ENCODE measurements at places on chromosomes 16 and 17. TPM values are rescaled to one million over a fixed set of nuclear protein-coding genes. Genes with fewer than 3 reads are reported as not detected.

GRCh38 chr17:55664287-55664686 is 58.4 kb downstream of the TMEM100 start:
- H3K4me3 ChIP-seq: no peak overlapping the region
- H3K27ac ChIP-seq: no peak overlapping the region
- no peak for DNase-seq
- H3K4me1 ChIP-seq: peaks cover 16% of the 10 kb centered on the region
- H3K36me3 ChIP-seq: no peaks in the 10 kb centered on the region

GRCh38 chr17:1947229-1947742 is 77.8 kb downstream of the RTN4RL1 start:
- H3K4me1 ChIP-seq: no peaks in the 10 kb centered on the region
- no peak overlapping the region for H3K27ac ChIP-seq
- H3K27me3 ChIP-seq: no peaks in the 10 kb centered on the region
- DNase-seq: no peak

DNA sequence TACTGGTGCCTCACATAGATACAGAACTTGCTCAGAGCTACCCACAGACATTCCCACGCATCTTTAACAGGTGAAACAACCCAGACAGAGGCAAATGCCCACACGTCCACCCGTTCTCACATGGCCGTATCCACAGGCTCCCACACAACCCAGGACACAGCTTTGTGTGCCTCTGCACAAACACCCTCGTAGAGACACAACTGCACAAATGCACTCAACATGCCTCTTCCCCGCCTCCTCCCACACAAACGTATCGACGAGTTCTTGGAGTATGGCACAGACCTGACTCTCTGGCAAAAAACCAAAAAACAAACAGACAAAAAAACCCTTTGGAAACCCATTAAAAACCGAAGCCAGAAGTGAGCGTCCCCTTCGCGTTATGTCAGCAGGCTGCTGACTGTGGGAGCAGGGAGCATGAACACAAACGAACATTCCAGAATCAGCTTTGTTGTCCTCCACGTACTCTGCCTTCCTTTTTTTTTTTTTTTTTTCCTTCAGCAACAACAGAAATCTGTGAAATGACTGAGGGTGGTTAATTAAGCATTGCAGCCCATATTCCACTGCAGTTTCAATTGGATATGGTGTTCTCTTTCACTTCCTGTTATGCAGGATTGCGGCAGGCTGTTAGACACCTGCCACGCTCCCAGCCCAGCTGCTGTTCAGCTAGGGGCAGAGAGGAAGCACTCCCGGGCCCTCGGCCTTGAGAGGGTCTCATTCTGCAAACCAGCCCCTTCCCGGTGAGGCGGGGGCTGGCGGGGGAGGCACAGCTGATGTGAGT is 313.7 kb downstream of the MAF start:
- H3K4me1 ChIP-seq: peaks cover 18% of the 10 kb centered on the region
- H3K4me3 ChIP-seq: no peak overlapping the region
- DNase-seq: peak; percentile 42
- H3K27ac ChIP-seq: no peak overlapping the region
- no peaks in the 10 kb centered on the region for H3K27me3 ChIP-seq

- H3K27me3 ChIP-seq: peaks cover 30% of the 10 kb centered on the region
- H3K27ac ChIP-seq: no peak overlapping the region
- peak overlapping the region; percentile 86 for H3K4me3 ChIP-seq
- H3K36me3 ChIP-seq: no peaks in the 10 kb centered on the region
Measured at GRCh38 chr16:24610416-24610755, 71.0 kb downstream of the RBBP6 start.

DNA sequence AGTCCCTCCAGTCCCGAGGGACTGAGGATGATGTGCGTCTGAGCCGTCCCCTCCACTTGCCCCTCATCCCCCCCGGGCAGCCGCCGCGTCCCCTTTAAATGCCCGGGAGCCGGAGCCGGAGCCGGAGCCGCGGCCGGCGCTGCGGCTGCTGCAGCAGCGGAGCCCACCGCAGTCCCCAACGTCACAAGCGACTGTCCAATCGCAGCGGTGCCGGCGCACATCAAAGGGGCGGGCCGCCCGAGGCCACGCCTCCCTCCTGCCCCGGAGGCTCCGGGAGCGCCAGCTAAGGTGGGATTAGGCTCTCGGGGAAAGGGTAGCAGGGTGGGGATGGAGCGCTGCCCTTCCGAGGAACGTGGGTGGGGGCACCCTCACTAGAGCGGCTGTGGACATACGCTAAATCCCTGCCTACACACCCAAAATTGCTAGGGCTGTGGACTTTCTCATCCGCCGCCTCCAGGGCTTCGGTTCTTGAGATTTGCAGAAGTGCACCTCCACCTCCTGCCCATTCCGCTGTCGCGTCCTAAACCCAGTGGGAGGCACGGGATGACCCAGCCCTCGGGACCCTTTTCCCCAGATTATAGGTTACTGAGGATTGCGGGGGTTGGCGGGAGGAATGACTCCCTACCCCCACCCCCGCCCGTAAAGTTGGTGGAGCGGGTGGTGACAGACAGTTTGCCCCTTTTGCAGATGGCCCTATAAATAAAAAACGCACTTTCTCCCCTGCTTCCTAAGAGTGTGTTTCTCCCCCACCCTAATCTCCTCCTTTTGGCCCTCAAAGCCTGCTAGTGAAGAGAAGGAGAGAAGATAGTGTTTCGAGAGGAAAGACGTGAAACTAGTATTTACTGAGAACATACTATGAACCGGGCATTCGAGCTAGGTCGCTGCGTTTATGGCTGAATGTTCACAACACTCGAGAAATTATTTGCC is at the start of gene PHOSPHO1:
PHOSPHO1 (minus strand) TSS at position 152 of the 927 bp plus-strand sequence. CDS start 4,096 bp downstream, outside the sequence.
- peaks cover 58% of the 10 kb centered on the region for H3K27me3 ChIP-seq
- H3K4me3 ChIP-seq: peak within 1 kb of the TSS; percentile 91
- DNase-seq: peak; percentile 93
- no peaks in the 10 kb centered on the region for H3K36me3 ChIP-seq

- H3K27me3 ChIP-seq: no peaks in the 10 kb centered on the region
- no peak overlapping the region for H3K27ac ChIP-seq
- H3K4me1 ChIP-seq: no peaks in the 10 kb centered on the region
- no peak overlapping the region for H3K4me3 ChIP-seq
- DNase-seq: no peak
- H3K36me3 ChIP-seq: no peaks in the 10 kb centered on the region
Measured at GRCh38 chr16:68111379-68111778, 26.2 kb downstream of the NFATC3 start.

DNA sequence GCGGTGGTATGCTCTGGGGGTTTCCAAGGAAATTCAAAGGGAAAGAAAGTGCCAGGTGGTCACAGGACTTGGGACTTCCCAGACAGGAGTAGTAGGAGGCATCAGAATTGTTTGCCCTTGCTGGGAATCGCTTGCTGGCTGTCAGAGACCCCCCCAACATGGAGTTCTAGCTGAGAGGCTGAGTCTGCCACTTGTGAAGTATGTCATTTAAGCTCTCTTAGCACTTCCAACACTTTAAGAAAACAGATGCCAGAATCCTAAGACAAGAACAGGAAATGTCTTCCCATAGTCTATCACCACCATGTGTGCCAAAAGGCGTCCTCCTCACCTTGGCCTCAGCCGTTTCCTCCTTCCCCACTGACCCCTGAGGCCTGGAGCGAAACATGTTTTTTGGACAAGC is 193.8 kb upstream of the IRX3 start:
- H3K4me1 ChIP-seq: no peaks in the 10 kb centered on the region
- DNase-seq: no peak
- H3K4me3 ChIP-seq: no peak overlapping the region
- no peaks in the 10 kb centered on the region for H3K36me3 ChIP-seq

GRCh38 chr17:75009139-75009724 is 3.2 kb upstream of the MRPL58 start:
- H3K36me3 ChIP-seq: no peaks in the 10 kb centered on the region
- no peaks in the 10 kb centered on the region for H3K27me3 ChIP-seq
- DNase-seq: no peak
- H3K4me3 ChIP-seq: no peak overlapping the region

DNA sequence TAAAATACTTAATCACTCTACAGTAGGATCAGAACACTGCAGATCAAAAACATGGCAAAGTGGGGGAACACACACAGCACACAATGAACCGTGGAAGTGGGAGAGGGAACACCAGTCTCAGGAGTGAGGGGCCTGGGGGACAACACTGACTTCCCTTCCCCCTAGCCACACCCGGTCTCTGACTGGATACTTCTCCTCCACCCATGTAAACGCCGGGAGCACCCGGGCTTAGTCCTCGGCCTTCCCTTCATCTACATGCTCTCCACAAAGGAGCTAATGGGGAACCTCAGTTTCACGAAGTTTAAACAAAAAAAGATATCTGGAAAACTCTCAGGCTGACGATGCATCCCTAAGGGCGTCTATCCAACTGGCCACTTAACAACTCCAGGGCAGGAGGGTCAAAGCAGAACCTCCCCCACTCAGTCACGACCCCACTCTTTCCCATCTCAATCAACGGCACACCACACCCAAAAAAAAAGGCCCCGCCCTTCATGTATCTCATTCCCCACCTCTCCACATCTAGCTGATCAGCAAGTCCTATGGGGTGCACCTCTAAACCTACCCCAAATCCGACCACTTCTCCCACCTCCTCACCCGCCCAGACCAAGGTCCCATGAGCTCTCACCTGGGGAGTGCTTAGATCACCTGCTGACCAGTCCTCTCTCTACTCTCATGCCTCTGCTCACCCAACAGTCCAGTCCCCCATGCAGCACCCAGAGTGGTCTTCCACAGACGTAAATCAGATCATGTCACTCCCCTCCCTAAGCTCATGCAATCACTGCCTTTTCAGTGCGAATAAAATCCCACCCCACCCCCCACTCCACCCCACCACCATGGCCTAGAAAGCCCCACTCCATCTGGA is 7.4 kb downstream of the ZDHHC7 start:
- no peak for DNase-seq
- no peak overlapping the region for H3K4me3 ChIP-seq
- no peaks in the 10 kb centered on the region for H3K4me1 ChIP-seq
- no peaks in the 10 kb centered on the region for H3K36me3 ChIP-seq

DNA sequence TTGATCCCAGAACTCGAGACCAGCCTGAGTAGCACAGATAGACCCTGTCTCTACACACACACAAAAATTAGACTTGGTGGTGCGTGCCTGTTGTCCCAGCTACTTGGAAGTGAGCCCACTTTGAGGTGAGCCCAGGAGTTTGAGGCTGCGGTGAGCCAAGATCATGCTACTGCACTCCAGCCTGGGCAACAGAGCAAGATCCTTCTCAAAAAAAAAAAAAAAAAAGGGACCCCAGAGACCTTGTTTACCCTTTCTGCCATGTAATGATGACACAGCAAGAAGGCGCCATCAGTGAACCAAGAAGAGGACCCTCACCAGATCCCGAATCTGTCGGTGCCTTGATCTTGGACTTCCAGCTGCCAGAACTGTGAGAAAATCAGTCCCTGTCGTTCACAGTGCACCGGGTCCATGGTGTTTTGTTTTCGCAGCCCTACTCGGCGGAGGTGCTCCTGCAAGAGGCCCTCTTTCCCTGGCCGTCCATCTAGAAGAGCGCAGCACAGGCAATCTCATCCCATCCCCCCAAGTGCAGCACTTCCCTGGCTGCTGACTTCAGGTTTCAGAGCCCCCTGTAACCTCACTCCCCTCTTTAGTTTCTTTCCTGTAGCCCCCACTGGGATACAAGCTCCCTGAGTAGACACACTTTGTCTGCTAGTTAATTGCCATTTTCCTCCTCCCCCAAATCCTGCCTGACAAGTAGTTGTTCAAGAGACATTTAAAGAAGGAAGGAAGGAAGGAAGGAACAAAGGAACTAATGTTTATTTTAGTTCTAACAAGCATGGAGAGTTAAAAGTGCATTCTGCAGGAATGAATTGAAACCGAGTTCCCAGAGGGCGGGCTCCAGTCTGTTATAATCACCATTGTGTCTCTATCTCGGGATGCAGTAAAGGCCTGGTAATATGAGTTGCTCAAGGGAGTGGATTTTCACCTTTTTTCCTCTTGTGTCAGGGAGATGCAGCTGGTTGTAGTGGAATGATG is 115.3 kb downstream of the SNX29 start:
- 0 out of 2 replicates have a peak overlapping the region, but pooled peaks have one; percentile 42 for H3K27ac ChIP-seq
- peaks cover 22% of the 10 kb centered on the region for H3K27me3 ChIP-seq

GRCh38 chr17:42274812-42275526 is 1.2 kb downstream of the STAT5B start:
- H3K27me3 ChIP-seq: peaks cover 11% of the 10 kb centered on the region
- H3K27ac ChIP-seq: peak overlapping the region; percentile 46
- peaks cover 53% of the 10 kb centered on the region for H3K4me1 ChIP-seq
- H3K36me3 ChIP-seq: no peaks in the 10 kb centered on the region
- no peak for DNase-seq

DNA sequence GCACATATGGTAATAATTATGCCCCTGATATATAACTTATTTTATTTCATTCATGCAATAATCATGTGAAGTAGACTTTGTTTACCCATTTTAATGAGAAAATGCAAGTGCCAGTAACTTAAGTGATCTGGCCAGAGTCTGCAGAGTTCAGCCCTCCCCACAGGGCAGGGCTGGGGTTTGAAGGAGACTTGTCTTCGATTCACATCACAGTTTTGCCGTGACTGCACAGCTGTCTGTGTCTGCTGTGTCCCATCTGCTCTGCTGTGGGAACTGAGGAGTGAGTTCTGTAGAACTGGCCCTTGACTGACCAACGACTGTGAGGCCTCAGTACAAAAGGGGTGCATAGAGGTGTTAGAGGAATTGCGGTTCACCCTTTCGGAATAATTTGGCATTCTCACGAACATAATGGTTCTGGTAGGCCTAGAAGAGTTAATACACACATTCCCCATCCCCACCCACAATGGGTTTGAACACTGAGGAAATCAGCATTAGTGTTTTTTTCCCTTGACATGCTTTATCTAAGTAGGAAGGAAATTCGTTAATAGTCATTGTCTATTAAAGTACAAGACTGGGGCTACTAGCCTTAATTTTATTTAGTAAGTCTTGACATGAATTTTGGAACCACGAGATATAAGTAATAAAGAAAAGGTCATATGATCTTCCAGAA is 113.6 kb upstream of the MON1B start:
- no peaks in the 10 kb centered on the region for H3K27me3 ChIP-seq
- no peak for DNase-seq
- H3K27ac ChIP-seq: no peak overlapping the region
- no peak overlapping the region for H3K4me3 ChIP-seq
- no peaks in the 10 kb centered on the region for H3K36me3 ChIP-seq

- H3K27ac ChIP-seq: peak overlapping the region; percentile 59
- H3K27me3 ChIP-seq: no peaks in the 10 kb centered on the region
- H3K4me3 ChIP-seq: no peak overlapping the region
- DNase-seq: no peak
- H3K36me3 ChIP-seq: no peaks in the 10 kb centered on the region
Measured at GRCh38 chr17:72937707-72938106, 154.8 kb downstream of the SLC39A11 start.

GRCh38 chr17:29742210-29742513 is 119.5 kb upstream of the CORO6 start:
- H3K27ac ChIP-seq: no peak overlapping the region
- no peak for DNase-seq
- H3K27me3 ChIP-seq: no peaks in the 10 kb centered on the region
- H3K36me3 ChIP-seq: no peaks in the 10 kb centered on the region

KRTAP1-1 gene
- total RNA-seq: not detected

STH gene
- not detected for total RNA-seq
